ENCODE measurements at places on chromosomes 5 and 9.

- no peak for DNase-seq
These were observed 66.6 kb downstream of the DEPDC1B start for GRCh38 chr5:60633341-60633740.

DNA sequence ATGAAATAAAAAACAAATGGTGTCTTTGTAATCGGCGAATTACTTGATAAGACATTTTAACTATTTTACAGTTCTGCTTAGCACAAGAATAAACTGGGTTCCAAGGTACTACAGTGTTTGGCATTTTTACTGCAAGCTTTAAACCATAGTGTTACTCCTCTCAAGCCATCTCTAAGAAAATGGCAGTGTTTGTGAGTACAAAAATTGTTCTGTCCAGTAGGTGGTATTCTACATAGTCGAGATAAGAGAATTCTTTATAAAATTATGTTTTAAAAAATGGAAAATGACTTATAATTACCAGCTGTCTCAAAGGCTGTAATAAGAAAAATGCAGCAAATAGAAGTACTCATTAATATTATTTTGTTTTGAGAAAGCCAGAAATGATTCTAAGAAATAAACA lies 3.2 kb downstream of the SMIM15 start:
- no peak for DNase-seq

DNA sequence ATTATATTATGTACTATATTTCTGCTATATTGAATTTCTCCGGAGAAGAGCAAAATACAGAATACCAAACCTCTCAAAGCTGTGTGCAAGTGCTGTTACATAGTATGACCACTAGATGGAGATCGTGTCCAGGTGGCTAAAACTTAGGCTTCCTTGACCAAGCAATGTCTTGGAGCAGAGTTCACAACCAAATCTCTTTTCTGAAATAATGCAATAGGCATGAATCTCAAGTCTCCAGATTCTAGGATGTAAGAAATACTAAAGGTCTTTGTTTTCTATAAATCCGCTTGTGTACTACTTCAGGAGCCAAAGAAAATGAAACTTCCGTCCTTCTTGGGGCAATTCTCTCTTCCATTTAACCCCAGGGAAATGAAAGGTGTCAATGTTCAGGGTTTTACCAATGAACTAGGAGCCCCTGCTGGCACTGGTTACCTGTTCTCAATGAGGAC lies 181.5 kb upstream of the RAI14 start:
- no peak for DNase-seq

DNA sequence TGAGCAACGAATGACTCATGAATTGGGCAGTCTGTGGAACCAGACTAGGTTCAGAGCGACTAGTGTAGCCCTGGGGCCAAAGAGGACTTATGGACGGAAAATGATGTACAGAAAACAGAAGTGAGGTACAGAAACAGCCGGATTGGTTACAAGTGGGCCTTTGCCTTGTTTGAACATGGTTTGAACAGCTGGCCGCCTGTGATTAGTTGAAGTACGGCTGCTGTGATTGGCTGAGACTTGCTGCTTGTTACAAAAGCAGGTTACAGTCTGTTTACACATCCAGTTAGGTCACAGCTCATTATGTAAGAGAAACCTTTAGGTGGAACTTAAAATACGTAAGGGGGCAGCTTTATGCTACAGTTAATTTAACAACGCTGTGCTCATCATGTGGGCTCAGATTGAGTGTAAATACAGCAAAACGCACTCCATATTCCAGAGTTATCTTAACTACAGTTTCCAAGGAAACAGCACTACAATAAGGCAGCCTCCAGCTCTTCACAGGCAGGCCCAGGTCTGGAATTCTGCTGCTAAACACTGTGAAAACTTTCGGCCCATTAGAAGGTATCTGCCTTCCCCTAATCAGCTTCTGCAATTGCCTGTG lies 6.5 kb downstream of the AMACR start:
- DNase-seq, result no peak

DNA sequence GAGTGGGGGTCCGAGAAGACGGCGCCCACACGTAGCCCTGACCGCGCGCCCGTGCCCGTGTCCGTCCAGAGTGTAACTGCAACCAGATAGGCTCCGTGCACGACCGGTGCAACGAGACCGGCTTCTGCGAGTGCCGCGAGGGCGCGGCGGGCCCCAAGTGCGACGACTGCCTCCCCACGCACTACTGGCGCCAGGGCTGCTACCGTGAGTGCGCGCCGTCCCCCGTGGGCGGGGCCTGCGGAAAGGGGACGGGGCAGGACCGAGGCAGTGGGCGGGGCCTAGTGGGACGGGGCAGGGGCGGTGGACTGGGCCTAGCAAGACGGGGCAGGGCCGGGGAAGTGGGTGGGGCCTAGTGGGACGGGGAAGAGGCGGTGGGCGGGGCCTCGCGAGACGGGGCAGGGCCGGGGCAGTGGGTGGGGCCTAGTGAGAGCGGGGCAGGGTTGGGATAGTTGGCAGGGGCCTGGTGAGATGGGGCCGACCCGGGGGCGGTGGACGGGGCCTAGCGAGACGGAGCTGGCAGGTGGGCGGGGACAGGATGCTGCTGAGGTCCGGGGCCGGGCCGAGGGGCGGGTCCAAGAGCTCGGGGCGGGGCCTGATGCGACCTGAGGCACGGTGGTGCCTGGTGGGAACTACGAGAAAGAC lies 79.1 kb downstream of the NTNG2 start:
- peak; percentile 88 for DNase-seq

GRCh38 chr5:55497712-55498111 lies 37.1 kb downstream of the PLPP1 start:
- no peak for DNase-seq

DNA sequence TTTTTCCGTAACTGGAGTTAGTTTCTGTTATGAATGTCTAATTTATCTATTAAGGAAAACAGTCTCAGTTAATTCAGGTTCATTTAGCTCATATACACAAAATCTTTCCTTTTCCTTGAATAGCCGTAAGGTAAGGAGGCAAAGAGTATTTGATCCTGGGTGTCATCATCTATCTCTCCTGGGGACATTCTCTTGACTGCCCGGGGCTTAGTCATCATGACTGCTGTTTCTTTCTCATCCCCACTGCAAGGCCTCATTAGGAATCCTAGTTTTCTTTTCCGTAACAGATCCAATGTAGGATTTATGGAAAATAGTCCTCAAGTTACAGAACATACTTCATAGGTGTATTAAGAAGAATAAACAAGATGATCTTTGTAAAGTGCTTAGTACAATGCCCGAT lies 134.9 kb upstream of the CHD1 start:
- DNase-seq, result no peak

- no peak for DNase-seq
These were observed 166.9 kb upstream of the TRIM32 start for GRCh38 chr9:116520218-116520617.

GRCh38 chr5:150490296-150490669 lies 17.6 kb upstream of the NDST1 start:
- no peak for DNase-seq

DNA sequence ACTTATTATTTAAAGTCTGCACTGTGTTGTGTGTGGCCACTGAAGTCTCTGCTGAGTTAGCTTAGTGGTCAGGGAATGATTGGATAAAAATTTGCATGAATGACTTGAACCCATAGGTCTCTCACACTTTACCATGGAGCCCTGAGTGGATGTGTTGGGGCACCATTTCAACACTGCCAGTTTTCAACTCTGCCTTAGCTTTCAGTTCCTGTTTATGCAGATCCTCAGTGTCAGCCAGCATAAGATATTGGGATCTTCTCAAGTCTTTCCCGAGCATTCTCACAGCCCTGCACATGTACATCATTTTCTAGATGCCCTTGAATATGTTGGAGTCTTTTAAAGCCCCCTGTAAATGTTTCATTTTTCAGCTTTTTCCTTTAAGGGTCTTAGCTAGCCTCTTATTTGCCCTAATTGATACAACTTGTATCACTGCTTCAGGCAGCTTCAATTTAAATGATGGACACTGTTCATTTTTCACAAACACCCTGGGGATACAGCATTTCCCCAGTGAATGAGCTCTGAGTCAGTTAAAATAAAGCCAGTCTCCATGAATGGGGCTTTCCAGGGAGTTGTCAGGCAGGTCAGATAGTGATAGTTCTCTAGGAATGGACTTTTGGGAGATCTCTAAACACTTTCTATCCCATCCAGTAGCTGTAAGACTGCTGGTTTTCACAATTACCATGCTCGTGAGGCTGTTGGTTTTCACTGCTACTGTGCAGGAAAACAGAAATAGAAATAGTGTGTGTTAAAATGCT lies 211.9 kb upstream of the PAPPA start:
- DNase-seq, result no peak

- DNase-seq, result no peak
These were observed 105.2 kb downstream of the RASEF start for GRCh38 chr9:82957529-82958379.

DNA sequence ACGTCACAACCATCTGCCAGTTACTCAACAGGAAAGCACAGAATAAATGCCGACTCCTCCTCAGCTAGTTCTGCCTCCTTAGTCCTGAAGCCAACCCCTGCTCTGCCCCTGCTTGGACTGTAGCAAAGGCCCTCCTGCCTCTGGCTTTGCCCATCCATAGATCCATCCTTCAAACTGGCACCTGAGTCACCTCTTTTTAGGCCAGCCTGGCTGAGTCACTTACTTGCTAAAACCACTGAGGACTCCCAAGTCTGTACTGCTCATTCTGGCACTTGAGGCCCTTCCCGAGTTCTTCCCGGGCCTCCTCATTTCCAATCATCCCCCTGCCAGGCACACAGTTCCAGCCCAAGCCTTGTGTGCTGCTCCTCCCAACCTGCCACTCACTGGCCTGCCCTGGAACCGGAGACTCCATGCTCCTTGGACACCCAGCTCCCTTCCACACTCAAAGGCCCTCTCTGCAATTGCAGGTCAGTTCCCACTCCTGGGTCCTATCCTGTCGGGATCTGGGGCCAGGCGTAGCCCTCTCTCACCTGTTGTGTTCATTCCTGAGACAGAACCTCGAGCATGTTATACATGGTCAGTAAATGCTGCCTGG lies 220.1 kb downstream of the DAB2IP start:
- no peak for DNase-seq

GRCh38 chr9:85053206-85053786 lies 383.8 kb downstream of the NTRK2 start:
- DNase-seq, result no peak

- DNase-seq, result no peak
These were observed 41.7 kb downstream of the TMEM161B start for GRCh38 chr5:88226881-88227450.

DNA sequence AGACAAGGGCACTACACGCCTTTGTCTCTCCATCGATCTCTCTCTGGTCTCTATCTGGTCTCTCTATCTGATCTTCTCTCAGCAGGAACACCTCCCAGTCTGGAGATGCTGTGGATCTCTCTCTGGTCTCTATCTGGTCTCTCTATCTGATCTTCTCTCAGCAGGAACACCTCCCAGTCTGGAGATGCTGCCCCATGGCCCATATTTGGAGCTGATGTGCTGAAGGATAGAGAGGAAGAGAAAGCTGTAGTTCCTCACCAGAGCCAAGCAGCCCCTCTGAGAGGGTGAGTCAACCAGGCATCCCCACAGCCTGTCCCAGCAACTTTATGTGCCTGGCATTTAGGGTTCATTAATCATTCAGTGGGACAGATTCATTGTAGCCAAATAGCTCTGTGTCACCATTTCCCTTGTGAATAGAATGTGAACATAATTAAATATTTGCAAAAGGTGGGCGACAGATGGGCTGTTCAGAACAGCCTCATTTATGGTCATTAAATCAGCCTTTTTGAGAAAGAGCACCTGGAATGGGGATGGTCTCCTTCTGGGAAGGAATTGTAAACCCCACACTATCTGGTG lies 189.3 kb upstream of the MAST4 start:
- no peak for DNase-seq

GRCh38 chr5:39759701-39760100 lies 334.9 kb upstream of the DAB2 start:
- no peak for DNase-seq

GRCh38 chr9:16348531-16348930 lies 521.9 kb downstream of the BNC2 start:
- DNase-seq, result no peak

DNA sequence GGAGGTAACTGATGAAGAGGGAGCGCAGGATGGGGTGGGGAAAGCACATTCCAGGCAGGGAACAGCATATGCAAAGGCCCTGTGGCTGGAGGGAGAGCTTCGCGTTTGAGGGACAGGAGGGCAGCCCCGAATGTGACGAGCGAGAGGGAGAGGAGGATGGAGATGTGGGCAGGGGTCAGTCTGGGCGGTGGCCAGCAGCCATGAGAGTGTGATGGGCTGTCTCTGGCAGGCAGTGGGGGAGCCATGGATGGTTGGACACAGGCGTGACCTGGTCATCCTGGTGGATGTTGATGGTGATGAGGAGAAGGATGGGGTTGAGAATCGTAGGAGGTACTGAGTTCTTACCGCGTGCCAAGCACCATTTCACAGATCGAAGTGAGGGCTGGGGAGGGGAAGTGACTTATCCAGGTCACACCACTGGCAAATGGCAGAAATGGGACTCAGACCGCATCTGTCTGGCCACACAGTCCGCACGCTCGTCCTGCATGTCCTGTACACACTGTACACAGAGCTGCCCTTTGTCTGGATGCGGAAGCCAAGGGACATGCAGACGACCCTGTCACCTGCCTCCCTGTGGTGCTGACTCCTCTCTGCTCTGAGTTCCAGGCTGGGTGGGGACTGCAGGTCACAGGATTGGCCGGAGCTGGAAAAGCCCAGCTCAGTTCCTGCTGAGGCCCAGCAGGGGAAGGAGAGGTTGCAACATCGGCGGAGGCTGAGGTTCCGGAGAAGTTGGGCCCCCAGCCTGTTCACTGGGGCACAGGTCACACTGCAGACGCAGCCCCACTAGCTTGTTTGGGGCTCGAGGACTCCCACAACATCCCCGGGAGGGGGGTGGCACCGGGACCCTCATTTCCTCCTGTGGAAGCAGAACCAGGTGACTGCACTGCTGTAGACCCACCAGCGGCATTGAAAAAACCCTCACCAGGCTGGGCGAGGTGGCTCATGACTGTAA lies 165.6 kb upstream of the IER5L start:
- no peak for DNase-seq

- no peak for DNase-seq
These were observed 34.1 kb downstream of the SLC6A3 start for GRCh38 chr5:1411099-1411498.

GRCh38 chr9:131870156-131870555 lies 130.3 kb upstream of the RAPGEF1 start:
- DNase-seq, result no peak

DNA sequence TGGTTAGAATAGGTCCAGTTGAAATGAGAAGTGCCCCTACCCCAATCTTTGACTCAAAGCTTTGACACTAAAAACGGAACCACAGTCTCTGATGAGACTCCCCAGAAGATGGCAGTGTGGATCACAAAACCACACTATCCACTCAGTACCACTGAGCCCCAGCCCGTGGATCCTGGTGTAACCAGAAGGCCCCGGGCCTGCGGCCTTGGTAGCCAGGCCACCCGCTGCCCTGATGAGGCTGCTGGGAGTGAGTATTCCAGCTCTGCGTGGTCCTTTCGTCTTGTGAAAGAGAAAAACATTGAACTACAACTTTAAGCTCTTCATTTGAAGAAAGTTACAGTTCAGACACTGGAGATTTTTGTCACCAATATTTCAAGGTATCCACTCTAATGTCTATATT lies 42.2 kb upstream of the FBP1 start:
- DNase-seq, result no peak

DNA sequence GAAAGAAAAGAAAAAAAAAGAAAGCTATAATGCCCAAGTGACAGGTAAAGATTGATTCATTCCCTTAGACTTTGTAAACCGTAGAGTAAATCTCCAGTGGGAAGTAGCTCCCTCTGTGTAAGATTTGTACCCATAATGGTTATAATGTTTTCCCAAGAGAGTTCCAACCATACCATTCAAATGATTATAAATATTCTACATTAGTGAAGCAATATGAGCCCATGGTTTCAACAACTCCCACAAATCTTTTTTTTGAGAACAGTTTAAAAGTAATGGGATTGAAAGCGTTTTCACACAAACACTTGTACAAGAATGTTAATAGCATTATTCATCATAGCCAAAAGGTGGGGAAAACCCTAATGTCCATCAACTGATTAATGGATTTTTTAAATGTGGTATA lies 58.0 kb downstream of the GRAMD2B start:
- DNase-seq, result no peak
